ENCODE measurements at places on chromosomes 2 and 18.

GRCh38 chr2:212919238-212919637 is 232.2 kb downstream of the IKZF2 start:
- DNase-seq: no peak

DNA sequence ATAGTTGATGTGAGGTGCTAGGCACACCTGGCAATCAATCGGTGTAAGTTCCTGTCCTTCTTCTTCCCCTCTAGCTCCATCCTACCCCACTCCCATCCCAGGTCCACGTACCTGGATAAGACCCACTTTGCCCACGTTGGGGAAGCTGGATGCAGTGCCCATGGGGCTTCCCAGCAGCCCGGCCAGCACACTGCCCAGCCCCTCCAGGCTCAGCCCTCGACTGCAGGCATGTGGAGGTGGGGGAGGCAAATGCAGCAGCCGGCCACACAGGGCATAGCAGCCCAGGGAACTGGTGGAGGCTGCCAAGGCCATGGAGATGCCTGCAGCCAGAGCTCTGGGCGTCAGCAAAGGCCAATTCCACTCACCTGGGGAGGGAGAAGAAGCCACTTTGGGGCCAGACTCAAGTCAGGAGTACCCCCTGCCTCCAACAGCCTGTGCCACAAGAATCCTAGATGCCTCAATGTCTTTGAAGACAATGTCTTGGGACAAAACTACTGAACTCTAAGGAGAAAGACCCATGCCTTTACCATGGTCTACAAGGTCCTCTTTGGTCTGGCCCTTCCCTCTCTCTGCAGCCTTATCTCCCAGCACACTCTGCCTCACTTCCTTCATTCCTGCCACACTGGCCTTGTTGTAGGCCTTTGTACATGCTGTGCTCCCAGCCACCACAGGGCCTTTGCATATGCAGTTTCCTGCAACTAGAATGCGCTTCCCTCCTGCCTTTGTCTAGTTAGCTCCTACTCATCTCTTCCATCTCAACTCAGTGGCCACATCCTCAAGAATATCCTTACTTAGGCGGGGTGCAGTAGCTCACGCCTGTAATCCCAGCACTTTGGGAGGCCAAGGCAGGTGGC is 4.5 kb downstream of the SLC23A3 start:
- no peak for DNase-seq

DNA sequence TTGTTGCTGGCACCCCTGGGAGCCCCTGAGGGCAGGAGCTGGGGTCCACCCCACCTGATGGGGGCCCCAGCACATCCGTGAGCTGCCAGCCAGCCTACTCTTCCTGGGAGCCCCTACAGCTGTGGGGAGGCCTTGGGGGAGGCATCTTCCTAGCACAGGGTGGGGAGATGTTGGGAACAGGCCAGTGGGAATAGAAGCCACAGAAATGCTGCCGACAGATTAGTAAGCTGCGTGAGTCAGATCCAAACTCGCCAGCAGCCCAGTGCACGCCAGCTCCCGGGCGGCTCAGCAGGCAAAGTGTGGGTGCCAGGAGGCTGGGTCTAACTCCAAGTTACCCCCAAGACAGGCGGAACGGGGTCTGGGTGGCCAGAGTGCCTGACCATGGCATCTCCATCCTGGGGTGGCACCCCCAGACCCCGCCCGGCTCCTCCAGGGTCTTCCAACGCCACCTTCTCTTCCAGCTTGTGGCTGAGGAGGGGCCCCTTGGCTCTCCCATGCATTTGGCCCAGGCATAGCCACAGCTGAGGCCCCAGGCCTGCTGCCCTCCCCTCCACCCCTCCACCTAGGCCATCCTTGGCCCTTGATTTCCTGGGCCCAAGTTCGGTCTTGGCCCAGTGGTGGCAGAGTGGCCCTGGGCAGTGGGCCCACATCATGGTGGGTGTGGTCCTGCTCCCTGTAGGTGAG is 15.3 kb downstream of the CROCC2 start:
- no peak for DNase-seq

DNA sequence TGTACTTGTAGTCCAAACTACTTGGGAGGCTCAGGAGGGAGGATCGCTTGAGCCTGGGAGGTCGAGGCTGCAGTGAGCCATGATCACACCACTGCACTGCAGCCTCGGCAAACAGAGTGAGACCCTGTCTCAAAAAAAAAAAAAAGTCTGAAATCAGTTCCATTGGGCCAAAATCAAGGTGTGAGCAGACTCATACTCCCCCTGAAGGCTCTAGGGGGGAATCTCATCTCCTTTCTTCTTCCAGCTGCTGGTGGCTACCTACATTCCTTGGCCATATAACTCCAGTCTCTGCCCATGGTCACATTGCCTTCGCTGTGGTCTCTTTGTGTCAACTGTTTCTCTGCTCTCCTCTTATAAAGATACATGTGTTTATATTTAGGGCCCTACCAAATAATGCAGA is 234.0 kb downstream of the LRRTM1 start:
- DNase-seq: no peak

- no peak for DNase-seq
Observed at GRCh38 chr2:110678457-110679336, 834 bp upstream of the BUB1 start.

GRCh38 chr2:108967757-108968156 is 21.3 kb downstream of the EDAR start:
- no peak for DNase-seq

DNA sequence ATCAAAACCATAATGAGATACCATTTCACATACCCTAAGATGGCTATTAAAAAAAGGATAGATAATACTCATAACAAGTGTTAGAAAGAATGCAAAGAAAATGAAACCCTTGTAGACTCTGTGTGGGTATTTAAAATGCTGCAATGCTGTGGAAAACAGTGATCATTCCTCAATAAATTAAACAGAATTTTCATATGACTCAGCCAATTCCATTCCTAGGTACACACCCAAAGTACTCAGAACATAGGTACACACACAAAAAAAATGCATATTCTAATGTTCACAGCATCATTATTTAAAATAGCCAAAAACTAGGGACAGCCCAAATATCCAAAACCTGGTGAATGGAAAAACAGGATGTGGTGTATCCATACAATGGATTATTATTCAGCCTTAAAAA is 502.3 kb downstream of the KCNJ3 start:
- DNase-seq: no peak

DNA sequence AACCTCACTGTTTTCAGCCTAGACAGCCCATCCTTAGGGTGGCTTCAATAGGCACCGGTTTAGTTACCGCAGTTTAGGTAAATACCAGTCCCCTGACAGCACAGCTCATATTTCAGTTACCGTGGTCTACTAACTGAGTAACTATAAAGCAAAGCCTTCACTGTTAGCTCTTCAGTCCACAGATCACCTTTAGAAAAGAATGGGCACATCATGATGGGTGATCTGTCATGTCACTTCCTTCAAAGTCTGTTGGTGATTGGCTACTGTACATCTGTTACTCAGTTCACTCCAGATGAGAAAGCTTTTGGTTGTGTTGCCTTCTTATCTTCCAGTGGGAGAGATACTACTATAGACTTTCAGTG is 21.0 kb downstream of the SLC20A1 start:
- no peak for DNase-seq

GRCh38 chr2:157015015-157015575 is 242.4 kb upstream of the GALNT5 start:
- no peak for DNase-seq

GRCh38 chr2:195363496-195363895 is 293.5 kb upstream of the SLC39A10 start:
- no peak for DNase-seq

GRCh38 chr18:37297106-37297505 is 268.5 kb downstream of the CELF4 start:
- no peak for DNase-seq

DNA sequence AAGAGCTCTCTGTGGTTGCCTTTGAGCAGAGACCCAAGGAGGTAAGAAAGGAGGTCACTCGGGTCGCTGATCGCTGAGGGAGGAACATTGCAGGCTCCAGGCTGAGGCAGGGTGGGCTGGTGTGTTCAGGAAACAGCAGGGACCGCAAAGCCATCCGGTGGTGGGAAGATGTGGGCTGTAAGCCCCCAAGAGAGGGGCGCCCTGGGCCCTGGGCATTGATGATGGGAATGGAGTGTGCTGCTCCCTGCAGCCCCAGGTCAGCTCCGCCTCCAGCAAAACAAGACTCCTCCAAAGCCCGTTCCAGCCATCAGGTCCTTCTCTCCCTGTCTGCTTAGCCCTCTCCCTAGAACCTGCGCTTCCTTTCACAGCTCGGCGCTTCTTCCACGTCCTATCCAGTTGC is 229.7 kb downstream of the KLHL29 start:
- DNase-seq: no peak

DNA sequence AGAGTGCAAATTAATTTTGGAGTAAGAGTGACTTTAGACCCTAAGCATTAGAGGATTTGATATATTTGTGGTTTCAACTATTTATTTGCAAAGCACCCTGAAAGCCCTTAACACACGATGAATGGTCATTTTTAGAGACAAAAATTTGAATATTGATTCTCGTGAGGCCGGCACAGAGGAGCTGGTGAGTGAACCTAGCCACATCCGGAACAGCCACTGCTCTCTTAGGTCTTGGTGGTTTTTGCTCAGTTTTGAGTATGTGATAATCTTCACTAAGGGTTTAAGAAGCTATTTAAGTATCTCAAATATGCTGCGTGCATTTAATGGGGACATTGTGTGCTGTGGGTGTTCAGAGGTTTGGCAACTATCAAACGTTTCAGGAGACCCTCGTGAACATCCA is 204.8 kb downstream of the TSN start:
- DNase-seq: no peak

GRCh38 chr2:231480781-231481180 is 16.5 kb upstream of the NCL start:
- DNase-seq: no peak

DNA sequence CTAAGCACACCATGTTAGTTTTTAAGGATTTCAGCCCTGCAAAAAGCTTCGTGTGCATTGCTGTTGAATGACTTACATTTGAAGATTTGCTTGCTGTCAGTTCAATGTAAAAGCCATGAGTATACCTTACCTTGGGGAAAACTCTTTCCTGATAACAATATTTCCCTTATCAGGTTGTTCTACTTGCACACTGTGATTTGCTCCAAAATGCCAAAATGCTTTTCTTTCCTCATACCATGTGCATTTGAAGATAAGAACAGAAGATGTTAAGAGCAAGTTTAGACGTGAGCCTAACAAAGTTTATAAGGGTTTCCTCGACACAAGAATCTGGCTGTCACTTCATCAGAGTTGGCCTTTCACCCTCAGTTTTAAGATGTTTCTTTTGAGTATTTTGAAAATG is 57.6 kb downstream of the SCN1A start:
- DNase-seq: no peak

DNA sequence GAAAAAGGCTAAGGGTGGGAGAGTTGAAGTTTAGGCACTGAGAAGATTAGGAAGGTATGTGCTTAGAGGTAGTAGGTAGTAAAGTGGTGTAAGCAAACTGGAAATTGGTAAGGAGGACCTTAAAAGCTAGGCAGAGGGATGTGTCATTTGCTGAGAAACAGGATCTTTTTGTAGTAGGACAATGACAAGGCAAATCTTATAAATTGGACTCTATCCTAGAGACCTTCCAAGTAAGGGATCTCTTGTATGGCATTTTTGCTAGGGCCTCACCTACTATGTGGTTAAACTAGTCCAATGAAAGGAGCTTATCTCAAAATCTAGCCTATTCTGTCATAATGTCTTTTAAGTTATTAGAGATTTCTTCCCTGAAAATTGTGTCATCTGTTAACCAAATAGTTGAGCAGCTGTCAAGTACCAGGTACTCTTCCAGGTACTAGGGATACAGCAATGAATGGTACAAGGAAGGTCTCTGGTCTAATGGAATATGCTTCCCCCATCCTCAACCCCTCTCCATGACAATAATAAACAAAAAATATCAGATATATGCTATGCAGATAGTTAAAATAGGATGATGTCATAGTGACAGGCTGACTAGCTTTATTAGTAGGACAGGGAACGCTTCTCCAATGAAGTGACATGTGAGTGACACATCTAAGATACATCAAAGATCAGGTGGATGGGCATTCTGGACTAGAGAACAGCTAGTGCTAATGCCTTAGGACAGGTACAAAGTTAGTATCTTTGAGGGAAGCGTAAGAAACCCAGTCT is 17.7 kb downstream of the RIOK3 start:
- DNase-seq: no peak

DNA sequence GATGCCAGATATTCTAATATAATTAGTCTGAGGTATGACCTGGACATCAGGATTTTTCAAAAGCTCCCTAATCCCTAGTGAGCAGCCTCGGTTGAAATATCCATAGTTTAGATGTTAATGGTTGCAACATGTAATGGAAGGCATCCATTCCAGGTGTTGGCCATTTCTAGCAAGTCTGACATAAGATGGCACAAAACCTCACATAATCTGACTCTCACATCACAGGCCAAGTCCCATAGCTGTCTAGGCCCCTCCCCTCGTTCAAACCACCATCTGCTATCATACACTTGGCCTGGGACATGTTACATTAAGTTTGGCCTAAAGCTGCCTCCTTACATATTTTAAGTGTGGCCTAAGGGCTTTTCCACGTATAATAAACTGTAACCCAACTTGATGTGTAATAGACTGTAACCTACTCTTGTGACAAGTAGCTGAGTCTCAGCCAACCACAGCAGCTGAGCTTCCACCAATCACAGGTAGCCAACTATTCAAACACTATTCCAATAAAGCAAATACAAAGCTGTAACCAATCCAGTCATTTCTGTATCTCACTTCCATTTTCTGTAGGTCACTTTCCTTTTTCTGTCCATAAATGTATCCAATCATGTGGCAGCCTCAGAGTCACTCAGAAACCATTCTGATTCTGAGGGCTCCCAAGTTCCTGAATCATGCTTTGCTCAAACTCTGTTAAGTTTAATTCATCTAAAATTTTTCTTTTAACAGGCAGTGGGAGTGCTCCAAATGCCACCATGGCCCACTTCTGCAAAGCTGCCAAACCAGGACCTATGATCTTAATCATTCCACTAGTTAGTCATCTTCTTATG is 59.4 kb downstream of the ADD2 start:
- no peak for DNase-seq

- no peak for DNase-seq
Observed at GRCh38 chr2:9772035-9772998, 71.0 kb upstream of the TAF1B start.

DNA sequence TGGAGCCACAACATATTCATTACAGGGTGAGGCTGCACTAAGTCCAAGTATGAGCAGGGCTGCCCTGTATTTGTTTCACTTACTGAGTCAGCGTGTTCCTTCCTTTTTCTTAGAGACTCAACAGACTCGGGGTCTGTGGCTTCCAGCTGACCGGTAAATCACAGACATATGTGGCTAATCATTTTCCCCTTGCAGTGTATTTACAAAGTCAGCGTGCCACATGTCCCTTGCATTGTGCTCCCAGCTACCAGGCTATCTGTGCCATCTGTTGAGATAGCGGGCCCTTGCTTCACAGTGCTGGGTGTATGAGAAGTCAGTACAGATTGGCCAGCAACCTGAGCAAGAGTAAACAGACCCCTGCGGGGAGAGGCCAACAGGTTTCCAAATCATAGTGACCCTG is 254.3 kb downstream of the LRRTM1 start:
- no peak for DNase-seq

All from stimulated activated CD4-positive, alpha-beta T cell treated with anti-CD3 and anti-CD28 coated beads, Interleukin-1b, Interleukin-23, amount 100 ng/mL, for 1 hour (primary cell).